ENCODE measurements at places on chromosomes 1 and 21.

DNA sequence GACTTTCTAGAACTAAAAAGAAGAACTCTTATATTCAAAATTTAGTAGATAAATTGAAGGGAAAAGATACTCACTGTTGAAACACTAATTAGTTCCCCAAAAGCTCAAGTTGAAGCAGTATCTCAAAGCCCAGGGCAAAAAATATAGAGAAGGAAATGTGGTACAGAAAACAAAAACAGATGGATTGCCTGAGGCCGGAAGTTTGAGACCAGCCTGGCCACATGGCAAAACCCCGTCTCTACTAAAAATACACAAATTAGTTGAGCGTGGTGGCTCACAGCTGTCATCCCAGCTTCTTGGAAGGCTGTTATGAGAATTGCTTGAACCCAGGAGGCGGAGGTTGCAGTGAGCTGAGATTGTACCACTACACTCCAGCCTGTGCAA lies 36.0 kb downstream of the FAM177B start:
- no peak for DNase-seq

- DNase-seq = no peak
Observed at GRCh38 chr1:64043976-64044375, 159.4 kb upstream of the UBE2U start.

- DNase-seq = no peak
Observed at GRCh38 chr1:214997685-214998084, 84.9 kb upstream of the KCNK2 start.

- no peak for DNase-seq
Observed at GRCh38 chr1:16717336-16718098, 22.8 kb upstream of the RNU1-4 start.

GRCh38 chr1:52554756-52555155 lies 1.9 kb upstream of the TUT4 start:
- peak; percentile 36 for DNase-seq

DNA sequence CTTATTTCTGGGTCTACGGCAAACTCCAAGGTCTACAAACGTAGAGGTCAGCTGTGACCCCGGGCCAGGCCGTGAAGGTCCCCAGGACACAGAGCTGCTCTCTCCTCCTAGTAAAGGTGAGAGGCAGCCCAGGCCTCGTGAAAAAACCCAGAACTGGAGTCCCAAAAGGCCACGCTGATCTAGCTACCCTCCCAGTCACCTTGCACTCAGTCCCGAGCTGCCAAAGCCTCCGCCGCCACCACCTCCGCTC lies 125 bp downstream of the ATP5PF start:
- DNase-seq = no peak

- no peak for DNase-seq
Observed at GRCh38 chr1:15001317-15001915, 152.1 kb upstream of the TMEM51 start.

- peak; percentile 23 for DNase-seq
Observed at GRCh38 chr1:41241749-41242341, at the start of gene SCMH1. TSS of gene SCMH1 (minus strand) at chr1:41242306. CDS start at chr1:41186133, 56,173 bp downstream.

- no peak for DNase-seq
Observed at GRCh38 chr1:176857632-176858031, 306.9 kb downstream of the ASTN1 start.

- no peak for DNase-seq
Observed at GRCh38 chr21:37373539-37373938, 7.0 kb downstream of the DYRK1A start.

DNA sequence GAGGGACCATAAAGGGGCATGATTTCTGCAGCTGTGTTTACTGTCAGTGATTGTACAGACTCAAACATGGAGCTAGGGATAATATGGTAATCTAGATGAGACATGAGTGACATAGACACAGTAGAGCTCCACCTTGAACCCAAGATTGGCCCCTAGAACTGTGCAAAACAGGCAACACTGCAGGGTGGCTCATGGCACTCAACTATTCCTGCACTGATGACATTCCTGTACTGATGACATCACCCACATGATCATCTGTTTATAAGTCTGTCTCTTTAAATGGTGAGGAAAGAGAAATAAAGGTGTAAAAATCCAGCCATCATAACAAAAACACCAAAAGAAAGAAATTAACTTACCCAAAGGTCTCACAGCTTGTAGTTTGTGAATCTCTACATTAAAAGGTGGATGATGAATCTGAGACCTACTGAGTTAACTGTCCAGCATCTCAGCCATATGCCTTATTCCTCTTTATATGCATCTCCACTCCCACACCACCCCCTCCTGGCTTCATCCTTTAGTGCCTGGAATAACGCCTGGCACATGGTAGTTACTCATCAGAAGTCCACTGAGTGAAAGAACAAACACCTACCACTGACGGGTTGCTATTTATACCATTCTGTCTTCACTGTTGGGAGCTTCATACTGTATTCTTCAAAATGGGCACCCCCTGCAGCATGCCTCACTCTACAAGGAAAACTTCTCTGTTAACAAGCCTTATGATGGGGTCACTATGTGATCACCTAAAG lies at the start of gene LRRC53:
Gene LRRC53, minus strand, starts transcription at position 442 of the 746 bp plus-strand sequence. CDS start 29,262 bp downstream, outside the sequence.
- DNase-seq = no peak

GRCh38 chr1:52142220-52143183 lies 613 bp downstream of the ZFYVE9 start:
- DNase-seq = no peak

GRCh38 chr1:231965615-231966014 lies 339.0 kb downstream of the DISC1 start:
- no peak for DNase-seq

DNA sequence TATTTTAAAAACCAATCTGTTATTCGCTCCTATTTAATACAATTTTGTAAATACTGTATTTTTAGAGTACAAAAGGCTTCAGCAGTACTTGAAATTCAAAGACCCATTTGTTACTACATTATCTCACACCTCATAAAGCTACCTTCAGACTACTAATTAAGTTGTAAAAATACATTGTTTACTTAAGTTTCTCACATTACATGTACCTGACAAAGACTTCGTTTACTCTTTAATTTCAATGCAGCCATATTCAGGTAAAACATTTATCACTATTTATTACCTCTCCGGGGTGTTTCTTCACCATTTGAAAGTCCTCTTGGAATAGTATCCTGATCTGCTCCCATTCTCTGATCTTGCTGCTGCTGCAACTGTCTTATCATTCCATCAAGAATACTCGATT lies 55.2 kb downstream of the BRWD1 start:
- peak; percentile 90 for DNase-seq

GRCh38 chr1:10709165-10709564 lies 87.3 kb downstream of the CASZ1 start:
- no peak for DNase-seq

GRCh38 chr1:205947024-205947423 lies 3.8 kb upstream of the SLC26A9 start:
- no peak for DNase-seq

- DNase-seq = no peak
Observed at GRCh38 chr1:941588-942383, 17.3 kb downstream of the NOC2L start.

DNA sequence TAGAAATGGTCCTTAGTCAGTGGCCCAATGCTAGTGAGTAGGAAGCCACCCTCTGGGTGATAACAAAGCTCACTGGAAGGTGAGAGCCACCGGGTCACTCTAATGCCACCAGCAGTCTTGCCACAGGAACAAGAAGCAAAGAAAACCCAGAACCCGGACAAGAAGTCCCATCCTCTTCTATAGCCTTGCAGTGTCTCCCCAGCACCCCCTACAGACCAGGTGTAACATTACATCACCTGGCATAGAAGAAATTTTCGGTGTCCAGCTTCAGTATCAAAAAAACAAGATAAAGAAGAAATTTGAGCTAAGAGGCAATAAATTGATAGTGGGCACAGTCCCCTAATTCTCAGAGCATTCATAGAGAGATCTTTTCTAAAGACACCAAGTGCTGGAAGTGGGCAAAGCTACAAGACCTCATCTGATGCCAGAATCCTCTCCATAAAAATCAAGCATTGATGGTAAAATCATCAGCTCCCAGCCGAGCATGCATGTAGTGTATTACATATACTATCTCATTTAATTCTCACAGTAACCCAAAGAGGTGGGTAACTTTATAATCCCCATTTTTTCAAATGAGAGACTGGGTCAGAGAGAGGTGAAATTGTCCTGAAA lies 491.0 kb downstream of the MATN1 start:
- DNase-seq = no peak

Data from NCI-H2081 treated with DMSO at 0.1 percent for 48 hours (cell line).